ENCODE measurements at places on chromosomes 13 and 19.

DNA sequence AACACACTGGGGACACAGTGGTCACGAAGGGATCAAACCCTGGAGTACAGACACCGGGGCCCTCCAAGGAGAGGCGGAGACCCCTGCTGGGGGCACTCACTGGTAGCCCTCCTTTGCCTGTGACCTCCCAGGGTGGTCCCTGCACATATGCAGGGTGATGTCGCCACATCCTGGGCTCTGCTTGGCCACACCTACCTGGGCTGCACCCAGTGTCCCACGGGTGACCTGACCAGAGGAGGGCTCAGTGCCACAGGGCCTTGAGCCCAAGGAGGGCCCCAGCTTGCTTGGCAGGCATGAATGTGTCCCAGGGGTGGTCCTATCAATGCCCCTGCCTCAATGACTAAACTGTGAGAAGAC lies 4.1 kb downstream of the PCID2 start:
- DNase-seq, result no peak

GRCh38 chr13:47672245-47673008 lies 328.6 kb downstream of the SUCLA2 start:
- no peak for DNase-seq

- no peak for DNase-seq
These were observed 74.8 kb downstream of the SLC7A1 start for GRCh38 chr13:29520671-29521070.

DNA sequence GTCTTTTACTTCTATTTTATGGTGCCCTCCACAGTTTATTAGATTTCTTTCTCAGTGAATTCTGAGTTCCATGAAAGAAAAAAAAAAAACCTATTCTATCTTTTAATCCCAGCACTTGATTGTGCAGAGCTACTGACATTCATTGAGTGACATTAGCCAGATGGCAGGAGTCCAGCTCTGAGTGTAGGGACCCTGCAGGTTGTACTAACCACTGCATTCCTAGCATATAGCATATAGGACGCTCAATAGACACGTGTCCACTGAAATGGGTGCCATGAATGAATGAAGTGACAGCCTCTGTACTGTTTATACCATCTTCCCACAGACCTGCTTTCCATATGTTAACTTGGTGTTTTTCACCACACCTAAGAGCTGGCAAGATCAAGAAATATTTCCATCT lies 206.3 kb downstream of the RAP2A start:
- DNase-seq, result no peak

GRCh38 chr19:49425922-49426592 lies 869 bp downstream of the GFY start:
- DNase-seq, result peak; percentile 38
